ENCODE measurements at places on chromosomes 1 and 21. TPM values are rescaled to one million over a fixed set of nuclear protein-coding genes. Genes with fewer than 3 reads are reported as not detected.

Gene KCNE2
- not detected for total RNA-seq

Gene PLA2G2F
- total RNA-seq, result not detected

Gene BGLAP
- 1.2 TPM for total RNA-seq

Gene SERPINC1
- not detected for total RNA-seq

Gene PEX19
- 24.9 TPM for total RNA-seq

Gene FTCD
- total RNA-seq, result 0.05 TPM

Gene FMO1
- not detected for total RNA-seq

Gene INSRR
- not detected for total RNA-seq

Gene PTCH2
- total RNA-seq, result 0.21 TPM

Gene DCST1
- not detected for total RNA-seq

Gene HUNK
- total RNA-seq, result 1.3 TPM

Gene OLFML3
- 3.7 TPM for total RNA-seq

Gene RGS7
- total RNA-seq, result 0.07 TPM

Gene CDK18
- 1.0 TPM for total RNA-seq

Gene HES5
- total RNA-seq, result not detected

Gene TFF3
- not detected for total RNA-seq

Gene SERBP1
- 251 TPM for total RNA-seq

Gene TTC4
- 30.6 TPM for total RNA-seq

Gene SHISA4
- total RNA-seq, result 17.3 TPM

Gene CLIC6
- 0.04 TPM for total RNA-seq

Gene RGS18
- total RNA-seq, result not detected

Gene FAM167B
- total RNA-seq, result 0.80 TPM

Gene IL19
- not detected for total RNA-seq

Gene CFHR5
- total RNA-seq, result not detected

Gene SDF4
- 104 TPM for total RNA-seq

Gene LRRC71
- 0.20 TPM for total RNA-seq

Gene ARMH1
- 0.55 TPM for total RNA-seq

Gene FALEC
- 0.39 TPM for total RNA-seq

Gene MACO1
- total RNA-seq, result 9.2 TPM

Gene PLPP3
- 32.8 TPM for total RNA-seq

Gene ADAMTSL4
- 3.0 TPM for total RNA-seq

Gene PCBP3
- total RNA-seq, result 0.77 TPM

Gene RGS4
- total RNA-seq, result not detected

Gene GUCA2A
- not detected for total RNA-seq

Gene CRYAA
- total RNA-seq, result not detected

Gene SH3BGR
- total RNA-seq, result 1.1 TPM

Gene PIP5K1A
- 41.8 TPM for total RNA-seq

Gene HRNR
- total RNA-seq, result not detected

Gene PPIAL4G
- total RNA-seq, result not detected

Gene KCNJ9
- total RNA-seq, result not detected

Gene RYR2
- not detected for total RNA-seq

Gene COL8A2
- 0.09 TPM for total RNA-seq

Gene TMIGD3
- total RNA-seq, result not detected

Gene LAX1
- not detected for total RNA-seq

Gene GPR137B
- 17.4 TPM for total RNA-seq

Gene NTRK1
- 0.11 TPM for total RNA-seq

Gene OR14A16
- total RNA-seq, result not detected

Gene DIO1
- total RNA-seq, result not detected

Gene KDF1
- not detected for total RNA-seq

Gene TCHH
- 0.19 TPM for total RNA-seq

Gene CCDC185
- 0.13 TPM for total RNA-seq

Gene SPRR5
- total RNA-seq, result not detected

Gene VANGL2
- total RNA-seq, result 1.1 TPM

Gene CELA3A
- not detected for total RNA-seq

Gene CENPL
- total RNA-seq, result 10.2 TPM

Gene HMGCS2
- total RNA-seq, result not detected

Data from A549 treated with CpdA at 1 μM for 4 hours (cell line).